ENCODE measurements at places on chromosomes 2 and 18.
A peak's percentile ranks its signal among the peaks of the same experiment; 100 is the strongest.

DNA sequence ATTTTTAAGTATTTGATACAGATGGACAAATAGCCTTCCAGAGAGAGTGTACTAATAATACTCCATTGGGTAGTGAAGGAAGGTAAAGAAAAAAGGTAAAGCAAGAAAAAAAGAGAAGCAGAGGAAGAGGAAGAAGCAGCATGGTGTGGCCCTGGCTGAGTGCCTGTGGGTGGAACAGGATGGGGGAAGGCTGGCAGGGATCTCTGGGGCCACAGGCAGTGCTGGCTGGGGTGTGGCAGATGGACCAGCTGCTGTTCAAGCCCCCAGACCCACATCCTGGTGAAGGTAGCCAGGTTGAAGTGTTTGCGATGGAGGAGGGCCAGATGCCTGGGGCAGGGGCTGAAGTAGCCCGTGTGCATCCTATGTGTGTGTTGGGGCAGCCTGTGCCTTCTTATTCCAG lies 79.0 kb downstream of the DYSF start:
- DNase-seq = no peak

- no peak for DNase-seq
Measured at GRCh38 chr2:60380411-60380810, 173.0 kb downstream of the BCL11A start.

- peak; percentile 20 for DNase-seq
Measured at GRCh38 chr2:113136828-113137775, 9.7 kb downstream of the IL1RN start.

DNA sequence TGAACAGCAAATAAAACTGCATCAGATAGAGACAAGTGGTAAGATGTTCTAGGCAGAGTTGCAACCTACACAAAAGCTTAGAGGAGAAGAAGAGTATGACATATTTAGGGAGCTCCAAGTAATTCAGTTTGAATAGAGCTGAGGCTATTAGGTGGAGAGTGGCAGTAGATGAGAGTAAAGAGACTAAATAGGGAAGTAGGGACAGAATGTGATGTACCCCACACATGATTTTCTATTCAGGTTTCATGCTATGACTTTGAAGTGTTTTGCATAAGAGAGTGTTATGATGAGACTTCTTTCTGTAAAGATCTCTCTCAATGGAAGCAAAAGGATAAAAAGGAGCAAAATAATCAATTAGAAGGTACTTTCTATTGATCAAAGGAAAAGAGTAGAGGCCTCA lies 206.8 kb upstream of the ERBB4 start:
- DNase-seq = no peak

GRCh38 chr2:43778233-43778632 lies 4.4 kb downstream of the DYNC2LI1 start:
- DNase-seq = no peak

DNA sequence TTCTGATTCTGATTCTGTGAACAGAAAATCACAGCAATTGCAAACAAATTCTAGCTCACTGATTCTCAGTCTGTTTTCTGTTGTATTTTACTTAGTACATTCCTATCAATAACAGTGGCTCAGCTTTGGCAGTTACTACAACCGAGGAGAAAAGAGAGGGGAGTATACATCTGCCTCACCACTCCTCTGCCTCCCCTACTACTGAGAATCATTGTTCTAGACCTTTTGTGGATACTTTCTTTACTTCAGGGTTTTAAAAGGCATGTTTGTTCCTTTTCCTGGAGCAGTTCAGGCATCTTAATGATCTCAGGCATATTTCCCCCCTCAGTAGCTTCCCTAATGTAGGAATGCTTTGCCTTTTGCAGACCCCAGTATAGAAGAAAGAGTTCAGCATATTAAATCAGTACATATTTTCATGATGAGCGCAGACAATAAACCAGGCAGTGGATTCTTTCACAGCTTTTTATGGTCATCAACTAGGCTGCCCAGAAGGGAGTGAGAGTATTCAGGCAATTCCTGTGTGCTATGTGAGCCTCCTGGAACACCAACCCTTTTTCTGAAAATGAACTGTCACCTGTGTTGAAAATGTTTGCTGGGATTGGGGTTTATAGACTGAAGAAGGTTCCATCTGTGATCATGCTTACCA lies 10.3 kb downstream of the STAMBP start:
- no peak for DNase-seq

All from right kidney (tissue), 9 donors.